ENCODE measurements at places on chromosomes 7 and 10.

- DNase-seq, result no peak
These were observed 12.2 kb downstream of the TES start for GRCh38 chr7:116222501-116222900.

GRCh38 chr7:27128034-27128433 lies 2.5 kb downstream of the HOXA4 start:
- DNase-seq, result peak; percentile 88

GRCh38 chr10:66045859-66046258 lies 880.0 kb upstream of the LRRTM3 start:
- no peak for DNase-seq

- no peak for DNase-seq
These were observed 165.3 kb downstream of the TRIL start for GRCh38 chr7:28792858-28793257.

GRCh38 chr10:50469778-50470193 lies 154.0 kb downstream of the SGMS1 start:
- no peak for DNase-seq

- peak; percentile 64 for DNase-seq
These were observed 176.0 kb downstream of the SKAP2 start for GRCh38 chr7:26688388-26688787.

DNA sequence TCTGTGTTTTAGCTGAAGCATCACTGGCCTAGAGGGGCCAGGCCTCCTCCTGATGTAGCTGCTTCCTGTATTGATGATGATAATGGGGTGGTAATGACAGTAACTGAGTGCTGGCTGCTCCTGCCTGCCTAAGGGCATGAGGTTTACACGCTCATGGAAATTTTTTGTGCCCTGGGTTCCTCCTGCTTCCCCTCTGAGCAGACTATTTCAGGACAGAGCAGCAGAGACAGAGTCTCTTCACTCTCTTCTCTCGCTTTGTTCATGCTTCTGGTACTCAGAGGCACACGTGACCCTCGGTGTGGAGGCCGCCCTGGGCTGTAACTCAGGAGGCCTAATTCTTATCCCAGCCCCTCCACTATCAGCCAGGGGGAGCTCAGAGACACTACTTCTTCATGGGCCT lies 27.9 kb downstream of the LRRC20 start:
- DNase-seq, result no peak

GRCh38 chr10:100534726-100535125 lies 1.0 kb upstream of the HIF1AN start:
- no peak for DNase-seq

DNA sequence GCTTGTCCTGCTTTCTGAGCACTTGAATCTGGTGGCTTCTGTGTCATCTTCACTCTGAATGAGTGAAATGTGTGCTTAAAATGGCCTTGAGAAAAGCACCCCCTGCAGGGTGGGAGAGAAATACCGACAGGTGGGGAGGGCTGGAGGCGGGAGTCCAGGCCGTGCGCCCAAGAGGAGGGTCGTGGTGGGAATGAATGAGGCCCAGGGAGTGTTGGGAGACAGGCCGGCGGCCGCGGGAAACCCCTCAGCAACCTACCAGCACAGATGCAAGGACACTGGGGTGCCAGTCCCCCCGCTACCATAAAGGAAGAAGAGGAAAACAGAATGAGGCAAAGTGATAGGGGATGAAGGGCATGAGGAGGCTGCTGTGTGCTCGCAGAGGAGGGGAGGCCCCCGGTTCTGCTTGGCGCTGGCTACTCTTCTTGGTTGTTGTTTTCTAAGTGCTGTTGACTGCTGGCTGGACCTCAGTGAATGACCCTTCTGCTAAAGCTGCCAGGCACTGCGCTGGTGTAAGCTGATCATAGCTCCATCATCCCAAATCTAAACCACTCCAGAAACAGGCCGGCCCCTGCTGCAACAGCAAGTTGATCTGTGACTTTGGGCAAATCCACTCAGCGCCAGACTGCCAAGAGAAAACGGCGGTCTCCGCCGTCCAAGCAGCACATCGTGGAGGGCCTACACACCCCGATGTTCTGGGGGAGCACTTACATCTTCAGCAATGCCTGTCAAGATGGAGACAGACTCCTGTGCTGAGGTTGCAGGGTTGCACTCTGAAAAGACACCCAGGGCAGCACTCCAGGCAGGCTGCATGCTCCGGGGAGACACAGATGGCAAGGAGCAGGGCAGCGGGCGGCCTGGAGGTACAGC lies 378.5 kb downstream of the DNAJB6 start:
- DNase-seq, result no peak

- DNase-seq, result peak; percentile 78
These were observed 551 bp downstream of the KCND2 start for GRCh38 chr7:120273476-120273975.

DNA sequence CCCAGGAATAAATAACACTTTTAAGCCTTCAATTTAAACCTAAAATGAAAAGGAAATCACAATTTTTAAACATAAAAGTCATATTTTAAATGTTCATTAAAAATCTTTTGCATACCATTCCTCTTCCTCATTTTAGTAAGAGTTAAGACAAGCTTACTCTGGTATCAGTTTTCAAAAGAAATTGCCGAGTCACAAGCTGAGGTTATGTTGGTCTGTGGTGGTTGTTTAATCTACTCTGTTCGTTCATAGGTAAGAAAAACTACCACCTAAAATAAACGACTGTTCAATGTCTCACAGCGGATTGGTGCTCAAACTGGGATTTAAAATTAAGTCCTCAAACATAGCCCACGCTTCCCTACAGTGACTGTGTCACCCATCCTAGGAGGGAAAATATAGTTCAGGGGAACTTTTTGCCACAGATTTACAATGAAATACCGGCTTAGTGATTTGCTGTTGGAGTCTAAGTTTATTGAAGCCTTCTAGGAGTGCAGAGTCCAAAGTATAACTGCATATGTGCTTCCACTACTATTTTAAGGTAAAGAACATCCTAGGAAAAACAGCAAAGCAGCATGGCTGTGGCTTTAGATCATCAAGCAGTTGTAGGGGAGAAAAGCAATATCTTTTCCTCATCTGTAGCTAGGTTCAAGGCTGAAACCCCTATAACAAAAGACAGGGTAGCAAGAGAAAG lies 61.1 kb downstream of the GNAT3 start:
- DNase-seq, result no peak

GRCh38 chr7:117269886-117270285 lies 53.0 kb downstream of the WNT2 start:
- no peak for DNase-seq

DNA sequence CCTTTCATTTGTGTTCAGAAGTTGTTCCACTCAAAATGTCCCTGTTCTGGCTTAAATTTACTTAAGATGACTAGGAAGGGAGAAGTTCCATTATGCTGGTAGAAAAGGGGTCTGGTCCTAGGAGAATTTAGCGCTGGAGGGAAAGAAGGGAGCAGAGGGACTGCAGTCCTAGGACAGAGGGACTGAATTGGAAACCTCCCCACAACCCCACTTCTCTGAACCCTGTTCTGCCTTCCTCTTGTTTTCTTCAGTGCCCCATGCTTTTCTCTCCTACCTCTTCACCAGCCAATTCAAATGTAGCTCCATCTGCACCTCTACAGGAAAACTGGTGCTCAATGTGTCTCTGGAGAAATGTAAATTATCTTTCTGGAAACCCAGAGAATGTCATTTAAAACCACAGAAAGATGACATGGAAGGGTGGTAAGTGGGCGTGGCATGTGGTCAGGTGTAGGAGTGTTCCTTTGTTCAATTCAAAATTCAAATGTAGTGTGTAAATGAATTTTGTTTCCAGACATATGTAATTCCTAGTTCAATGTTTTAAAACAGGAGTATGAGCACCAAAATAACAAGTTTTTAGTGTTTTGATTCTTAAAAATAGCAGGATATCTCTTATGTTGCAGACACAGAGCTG lies 24.0 kb upstream of the RHOBTB1 start:
- no peak for DNase-seq

- DNase-seq, result peak; percentile 41
These were observed 354.4 kb downstream of the CRPPA start for GRCh38 chr7:16066805-16067459.

GRCh38 chr7:137944168-137944567 lies 57.7 kb downstream of the CREB3L2 start:
- no peak for DNase-seq

GRCh38 chr10:14536241-14537213 lies 205.8 kb upstream of the FRMD4A start:
- DNase-seq, result no peak

GRCh38 chr7:45293295-45293942 lies 135.8 kb downstream of the RAMP3 start:
- no peak for DNase-seq

DNA sequence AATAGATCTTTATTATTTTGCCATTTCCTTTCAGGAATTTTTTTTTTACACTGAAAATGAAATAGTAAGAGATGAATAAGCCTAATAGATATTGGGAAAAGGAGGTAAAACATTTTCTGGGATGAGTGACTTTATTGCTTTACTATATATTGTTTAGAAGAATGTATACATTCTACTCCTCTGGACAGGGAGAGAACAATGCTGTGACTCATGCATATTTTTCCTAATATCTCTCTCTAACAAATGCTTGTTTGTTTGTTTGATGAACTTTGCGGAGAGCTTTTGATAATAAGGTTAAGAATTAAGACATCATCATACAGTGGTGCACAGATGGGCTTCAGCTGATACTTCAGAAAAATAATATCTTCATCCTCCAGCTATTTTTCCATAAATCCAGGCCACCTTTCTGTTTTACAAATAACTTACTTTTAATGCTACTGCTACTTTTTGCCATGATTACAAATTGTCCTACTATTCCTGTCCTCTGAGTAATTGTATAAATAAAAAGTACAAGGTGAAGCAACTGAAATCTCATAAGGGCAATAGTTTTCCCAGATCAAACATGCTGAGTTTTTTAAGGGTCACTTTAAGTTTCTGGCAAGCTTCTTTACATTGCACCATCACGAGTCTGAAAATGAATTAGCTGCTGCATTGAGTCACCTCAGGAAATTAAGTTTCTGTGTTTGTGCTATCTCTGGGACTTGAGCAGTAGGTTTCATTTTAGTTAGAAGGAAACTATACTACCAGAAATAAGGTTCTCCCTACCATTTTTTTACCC lies 207.3 kb upstream of the POT1 start:
- DNase-seq, result no peak

GRCh38 chr10:132175408-132175807 lies 11.3 kb upstream of the DPYSL4 start:
- DNase-seq, result peak; percentile 34

GRCh38 chr7:50735333-50735732 lies 47.4 kb downstream of the GRB10 start:
- no peak for DNase-seq

DNA sequence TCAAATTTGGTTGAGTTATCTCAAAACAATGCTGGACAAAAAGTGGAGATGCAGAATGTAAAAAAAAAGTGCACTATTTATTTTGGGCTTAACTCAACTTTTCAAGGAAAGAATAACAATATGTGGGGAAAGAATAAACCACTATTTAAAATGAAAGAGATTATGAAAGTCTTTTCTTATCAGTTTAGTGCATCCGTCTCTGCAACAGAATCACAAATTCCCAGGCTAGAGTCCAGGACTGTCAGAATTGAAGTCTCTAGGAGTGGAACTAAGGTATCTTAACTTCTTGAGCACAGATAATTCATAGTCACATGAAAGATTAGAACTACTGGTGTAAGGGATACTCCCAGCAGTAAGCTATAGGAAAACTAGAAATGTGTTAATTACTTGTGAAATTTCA lies 1200.3 kb upstream of the LRRN3 start:
- DNase-seq, result no peak

DNA sequence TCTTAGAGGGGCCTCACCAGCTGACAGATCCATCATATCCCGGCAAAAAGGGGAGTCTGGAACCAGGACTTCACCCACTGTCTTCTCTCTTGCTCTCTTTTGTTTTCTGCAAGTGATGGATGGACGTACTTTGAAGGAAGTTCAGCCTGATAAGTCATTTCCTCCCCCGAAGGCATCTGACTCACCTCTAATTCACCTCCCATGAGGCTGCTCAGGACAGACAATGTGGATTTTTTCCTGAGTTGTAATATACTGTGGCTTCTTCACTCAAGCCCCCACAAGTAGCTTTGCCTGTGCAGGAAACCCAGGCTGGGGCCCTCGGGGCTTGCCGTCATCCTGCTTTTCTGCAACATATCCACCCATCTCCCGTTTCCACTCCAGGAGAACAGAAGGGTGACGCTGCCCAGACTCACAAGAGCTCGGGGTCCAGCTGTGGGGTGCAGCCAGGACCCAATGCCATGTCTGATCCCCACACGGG lies 70.4 kb downstream of the ASB13 start:
- no peak for DNase-seq

GRCh38 chr10:92125144-92125543 lies 165.7 kb downstream of the CPEB3 start:
- DNase-seq, result no peak

DNA sequence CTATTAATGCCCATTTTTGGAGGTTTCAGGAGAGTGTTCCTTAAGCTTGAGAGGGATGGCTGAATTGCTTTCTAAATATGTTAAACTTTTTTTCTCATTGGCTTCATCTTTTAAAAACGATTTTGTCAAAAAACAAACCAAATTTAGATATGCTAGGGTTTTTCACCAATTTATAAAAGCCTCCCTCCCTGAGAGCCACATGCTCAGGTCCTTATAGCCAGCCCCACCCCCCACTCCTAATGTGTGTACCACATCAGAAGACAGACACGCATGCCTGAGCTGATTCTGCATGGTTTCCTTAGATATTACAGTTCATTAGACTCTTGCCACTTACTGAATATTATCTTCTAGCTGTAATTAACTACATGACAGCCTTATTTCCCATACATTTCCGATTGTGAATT lies 2.0 kb downstream of the CUL1 start:
- DNase-seq, result peak; percentile 52

DNA sequence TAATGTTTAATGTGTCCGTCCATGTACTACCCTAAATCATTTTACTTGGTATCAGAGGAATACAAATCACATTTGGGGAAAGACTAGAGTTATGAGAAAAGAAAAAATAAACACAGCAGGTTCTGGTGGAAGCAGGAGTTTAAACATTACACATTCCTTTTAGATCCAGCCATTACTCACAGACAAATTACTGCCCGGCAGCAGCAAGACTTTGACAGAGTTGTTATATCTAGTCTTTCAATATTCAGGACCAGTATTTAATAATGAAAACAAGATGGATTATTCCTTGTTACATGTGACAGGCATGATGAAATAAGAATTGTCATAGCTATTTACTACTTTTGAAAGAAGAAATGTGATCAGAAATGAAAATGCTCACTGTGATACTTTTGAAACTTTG lies 131.8 kb upstream of the GNAI1 start:
- no peak for DNase-seq

Data from kidney (tissue), 22 donors.